Mesenteric fat pad (tissue), 1 donor: ENCODE measurements at places on chromosomes 4 and X. TPM values are rescaled to one million over a fixed set of nuclear protein-coding genes. Genes with fewer than 3 reads are reported as not detected.

DNA sequence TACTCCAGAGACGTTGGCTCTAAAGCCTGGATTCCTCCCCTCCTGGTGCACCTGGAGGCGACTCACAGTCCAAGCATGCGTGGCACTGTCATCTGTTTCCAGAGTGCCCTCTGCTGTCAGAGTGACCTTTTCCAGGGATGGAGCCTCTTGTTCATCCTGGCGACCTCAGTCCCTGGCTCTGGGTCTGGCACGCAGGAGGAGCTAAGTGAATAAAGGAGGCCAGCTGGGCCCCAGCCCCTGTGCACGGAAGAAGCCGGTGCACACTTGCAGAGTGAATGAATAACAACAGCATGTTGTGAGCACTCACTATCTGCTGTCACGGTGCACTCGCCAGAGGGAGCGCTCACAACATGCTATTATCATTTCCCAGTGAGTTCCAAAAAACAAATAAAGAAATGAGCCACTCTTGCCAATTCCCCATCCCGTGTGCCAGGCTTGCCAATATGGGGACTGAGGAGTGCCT lies 27.8 kb upstream of the PSAPL1 start:
- no peak for DNase-seq

DNA sequence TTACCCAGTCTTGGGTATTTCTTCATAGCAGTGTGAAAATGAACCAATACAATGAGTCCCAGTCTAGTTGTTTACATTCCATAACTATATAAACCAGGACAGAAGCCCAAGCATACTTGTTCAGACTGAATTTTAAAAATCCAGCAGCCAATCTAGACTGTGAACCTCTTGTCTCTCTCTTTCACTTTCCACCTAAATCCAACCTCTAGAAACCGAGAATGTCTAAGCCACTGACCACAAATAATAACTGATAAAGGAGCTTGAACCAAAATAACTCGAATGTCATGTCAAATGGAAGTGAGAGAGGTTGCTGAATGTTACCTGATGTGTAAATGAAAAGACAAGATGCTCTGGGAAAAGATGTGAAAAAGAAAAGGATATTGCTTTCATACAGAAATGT lies 544.7 kb downstream of the NLGN4X start:
- no peak for DNase-seq

DNA sequence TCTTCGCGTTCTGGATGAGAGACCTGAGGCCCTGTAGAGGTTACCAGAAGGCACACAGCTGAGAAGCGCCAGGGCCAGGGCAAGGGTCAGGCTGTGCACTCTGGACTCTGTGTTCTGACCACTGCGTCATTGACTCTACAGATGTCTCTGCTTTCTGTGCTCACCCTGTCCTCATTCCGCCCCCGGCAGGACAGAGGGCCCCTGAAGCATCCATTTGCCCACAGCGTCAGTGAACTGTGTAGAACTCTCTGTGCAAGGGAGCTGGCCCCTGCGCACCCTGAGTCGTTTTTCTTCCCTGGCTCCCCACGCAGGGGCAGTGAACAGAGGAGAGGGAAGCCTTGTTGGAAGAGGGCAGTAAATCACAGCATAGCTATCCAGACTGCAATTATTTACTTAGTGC lies 6.1 kb upstream of the WAS start:
- DNase-seq: no peak

GRCh38 chr4:83536362-83537272 lies 709 bp downstream of the GPAT3 start:
- DNase-seq: no peak

DNA sequence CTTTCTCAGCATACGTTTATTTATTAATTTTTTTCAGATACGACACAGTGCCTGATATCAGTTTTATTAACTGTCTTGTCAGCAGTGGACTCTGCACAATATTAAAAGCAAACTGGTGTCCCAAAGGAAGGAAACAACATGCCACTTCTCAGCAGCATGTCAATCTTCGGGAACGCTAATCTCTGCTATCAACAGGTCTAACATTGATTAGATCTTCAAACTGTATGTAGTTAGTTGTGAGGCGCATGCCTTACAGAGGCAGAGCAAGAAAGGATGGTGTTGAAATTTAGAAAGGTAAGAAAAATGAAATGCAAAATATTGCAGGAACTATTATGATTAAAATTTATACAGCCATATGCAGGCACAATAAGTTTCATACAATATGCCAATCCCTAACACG lies 233.7 kb upstream of the NDST3 start:
- DNase-seq: no peak

DNA sequence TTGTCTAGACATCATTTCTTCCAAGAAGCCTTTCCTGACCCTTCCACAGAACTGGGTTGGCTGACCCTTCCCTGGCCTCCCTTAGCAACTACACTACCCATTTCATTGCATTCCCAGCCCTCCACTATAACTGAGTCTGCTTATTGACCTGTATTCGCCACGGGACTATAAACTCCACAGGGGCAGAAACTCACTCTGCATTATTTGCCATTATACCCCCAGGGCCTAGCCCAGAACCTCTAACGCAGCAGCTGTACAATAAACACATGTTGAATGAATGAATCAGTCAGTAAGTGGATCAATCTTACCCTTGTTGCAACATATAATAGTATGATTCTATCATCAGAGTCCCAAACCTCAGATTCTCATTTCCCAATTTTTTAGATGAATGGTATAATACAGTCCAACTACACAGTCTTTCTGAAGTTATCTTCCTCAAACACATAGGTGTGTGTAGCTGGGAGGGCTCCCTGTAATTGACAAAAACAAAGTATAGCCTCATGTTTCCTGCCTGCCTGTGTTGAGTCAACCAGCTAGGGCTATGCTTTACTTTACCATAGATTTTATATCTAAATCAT lies 209.3 kb downstream of the CHIC2 start:
- DNase-seq: no peak

GRCh38 chr4:36273276-36273675 lies 8.1 kb upstream of the DTHD1 start:
- DNase-seq: no peak

DNA sequence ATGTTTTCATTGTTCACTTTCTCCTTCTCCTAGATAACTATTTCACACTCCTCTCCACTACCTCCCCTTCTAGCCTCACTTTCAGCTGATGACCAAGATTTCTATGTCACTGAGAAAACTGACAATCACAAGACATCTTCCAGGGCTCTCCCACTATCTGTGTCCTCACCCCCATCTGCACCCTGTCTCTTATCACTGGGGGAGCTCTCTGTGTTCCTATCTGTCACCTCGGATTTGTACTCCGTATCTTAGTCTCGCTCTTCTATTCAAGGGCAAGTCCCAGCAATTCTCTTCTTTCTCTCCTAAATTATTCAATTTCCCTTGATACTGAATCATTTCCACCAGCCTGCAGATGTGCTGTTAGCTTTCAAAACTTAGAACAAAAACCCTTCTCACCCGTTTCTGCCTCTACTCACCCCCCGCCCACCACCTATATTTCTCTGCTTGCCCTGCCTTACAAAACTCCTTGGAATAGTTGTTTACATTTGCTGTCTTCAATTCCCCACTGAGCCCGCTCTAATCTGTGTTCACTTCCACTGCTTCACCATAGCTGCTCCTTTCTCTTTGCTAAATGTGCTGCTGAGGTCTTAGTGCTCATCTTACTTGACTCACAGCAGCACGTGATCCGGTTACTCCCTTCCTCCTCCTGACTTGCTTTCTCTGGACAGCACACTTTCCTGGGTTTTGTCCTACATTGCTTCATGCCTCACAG lies 293.2 kb downstream of the UNC5C start:
- no peak for DNase-seq

DNA sequence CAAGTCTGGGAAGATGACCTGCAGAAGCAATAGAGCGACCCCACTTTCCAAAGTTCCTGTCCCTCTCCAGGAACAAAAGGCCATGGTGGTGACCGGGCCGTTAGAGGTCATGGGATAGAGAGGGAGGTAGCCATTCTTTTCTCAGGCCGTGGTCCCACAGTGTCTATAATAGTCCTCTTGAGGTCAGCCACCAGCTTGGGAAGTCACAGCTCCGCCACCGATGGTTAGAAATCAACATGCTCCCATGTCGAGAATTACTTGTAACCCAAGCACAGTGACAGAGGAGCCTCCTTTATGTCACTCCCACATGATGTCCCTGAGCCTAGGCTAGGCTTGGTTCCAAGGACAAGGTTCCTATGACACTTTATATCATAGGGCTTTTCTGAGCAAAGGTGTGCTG lies 48.3 kb upstream of the CBR4 start:
- DNase-seq: no peak

GRCh38 chrX:63963095-63963784 lies 178.2 kb upstream of the ARHGEF9 start:
- DNase-seq: no peak

DNA sequence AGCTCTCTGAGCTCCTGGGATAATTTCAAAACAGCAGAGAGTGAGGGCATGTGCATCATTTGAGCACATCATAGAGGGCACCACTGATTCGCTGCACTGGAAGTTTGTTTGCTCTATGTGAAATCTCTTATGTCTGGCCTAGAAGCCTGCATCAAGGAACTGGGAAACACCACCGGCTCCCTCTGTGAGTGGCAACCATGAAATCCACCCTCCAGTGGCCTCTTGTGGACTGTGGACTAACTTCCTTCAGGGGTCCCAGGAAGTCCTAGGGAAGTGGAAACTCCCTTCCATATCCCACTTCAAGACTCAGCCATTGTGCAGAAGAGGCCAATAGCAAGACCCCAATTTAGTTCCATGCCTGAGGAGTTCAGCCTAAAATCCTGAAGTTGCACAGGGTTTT lies 48.0 kb upstream of the IGFBP7 start:
- DNase-seq: no peak

DNA sequence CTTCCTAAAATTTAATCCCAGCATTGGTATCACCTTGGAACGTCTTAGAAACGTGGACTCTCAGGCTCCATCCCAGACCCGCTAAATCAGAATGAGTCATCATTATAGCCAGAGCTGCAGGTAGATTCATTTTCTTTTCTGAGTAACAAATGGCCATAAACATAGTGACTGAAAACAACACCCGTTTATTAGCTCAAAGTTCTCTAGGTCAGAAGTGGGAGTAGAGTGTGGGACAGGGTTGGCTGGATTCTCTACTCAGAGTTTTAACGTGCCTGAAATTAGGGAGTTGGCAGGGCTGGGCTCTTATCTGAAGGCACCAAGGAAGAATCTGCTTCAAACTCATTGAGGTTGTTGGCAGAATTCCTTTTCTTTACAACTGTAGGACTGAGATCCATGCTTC lies 101.8 kb upstream of the C1QTNF7 start:
- no peak for DNase-seq

DNA sequence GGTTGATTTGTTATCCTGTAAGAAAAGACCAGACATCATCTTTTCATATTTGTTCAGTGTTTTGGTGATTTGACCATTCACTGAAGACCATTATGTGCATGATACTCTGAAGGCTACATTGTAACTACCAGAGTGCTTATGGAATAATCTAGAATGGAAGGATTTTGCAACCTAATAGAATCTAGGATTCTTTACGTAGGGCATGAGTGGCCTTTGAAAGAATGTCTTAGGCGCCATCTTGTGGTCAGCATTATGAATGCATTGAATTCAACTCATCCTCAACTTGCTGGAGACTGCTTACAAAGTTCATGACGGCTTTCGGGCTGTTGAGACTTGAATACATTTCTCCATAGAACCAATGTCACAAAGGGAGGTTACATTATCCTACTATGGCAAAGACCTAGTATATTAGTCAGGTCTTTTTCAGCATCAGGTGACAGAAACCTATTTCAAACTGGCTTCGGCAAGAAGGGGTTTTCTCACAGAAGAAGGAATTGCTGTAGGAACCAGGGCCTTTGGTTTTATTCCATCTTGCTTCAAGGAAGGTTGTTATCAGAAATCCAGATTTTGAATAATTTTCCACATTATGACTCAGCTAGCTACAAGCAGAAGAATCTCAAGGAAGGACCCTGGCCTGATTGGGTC lies 104.1 kb downstream of the GPAT3 start:
- DNase-seq: no peak

- DNase-seq: no peak
These were observed 336.1 kb downstream of the UNC5C start for GRCh38 chr4:95212692-95213091.

GRCh38 chr4:148259841-148260240 lies 182.4 kb downstream of the NR3C2 start:
- no peak for DNase-seq

Gene CLNK
- total RNA-seq: not detected

Gene PFKFB1
- total RNA-seq: 18.5 TPM

Gene HS6ST2
- 0.19 TPM for total RNA-seq

Gene RASGEF1B
- 32.5 TPM for total RNA-seq

Gene UBQLN2
- 23.5 TPM for total RNA-seq

Gene CRMP1
- 0.16 TPM for total RNA-seq
